ENCODE measurements at places on chromosomes 11 and 22. TPM values are rescaled to one million over a fixed set of nuclear protein-coding genes. Genes with fewer than 3 reads are reported as not detected.

- no peak for DNase-seq
Measured at GRCh38 chr22:29706486-29706885, 13.3 kb upstream of the CABP7 start.

GRCh38 chr11:125945797-125946520 is at the start of gene VSIG10L2:
TSS of gene VSIG10L2 (plus strand) at chr11:125946044. CDS start at chr11:125946056, 12 bp downstream.
- DNase-seq, result no peak

DNA sequence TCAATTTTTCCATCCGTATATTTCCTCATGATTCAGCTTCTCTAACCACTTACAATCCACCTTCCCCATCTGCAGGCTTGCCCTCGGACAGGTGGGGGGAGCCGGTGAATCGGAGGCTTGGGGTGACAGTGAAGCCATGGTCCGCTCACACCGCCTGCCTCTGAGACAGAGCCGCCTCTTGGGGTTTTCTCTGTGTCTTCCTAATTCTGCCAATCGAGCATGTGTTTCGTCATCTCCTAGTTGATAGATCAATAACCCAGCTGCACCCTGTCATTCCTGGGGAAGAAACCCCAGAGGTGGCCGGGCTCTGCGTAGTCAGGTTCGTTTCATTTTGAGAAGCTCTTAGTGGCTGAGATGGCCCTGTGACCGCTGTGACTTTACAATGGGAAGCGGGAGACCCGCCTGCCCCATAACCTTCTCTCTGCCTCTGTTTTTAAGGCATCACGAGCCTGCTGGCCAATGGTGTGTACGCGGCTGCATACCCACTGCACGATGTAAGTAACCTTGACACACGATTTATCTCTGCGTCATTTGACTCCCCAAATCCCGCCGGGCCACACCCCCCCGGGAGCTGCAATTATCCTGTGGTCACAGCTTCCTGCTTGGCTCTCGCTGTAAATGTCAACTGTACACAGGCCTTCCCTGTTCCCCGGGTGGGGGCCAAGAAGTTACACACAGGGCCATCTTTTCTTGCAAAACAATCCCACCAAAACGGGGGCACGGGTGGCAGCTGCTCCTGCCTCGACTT is 33.3 kb downstream of the ANO1 start:
- DNase-seq, result no peak

DNA sequence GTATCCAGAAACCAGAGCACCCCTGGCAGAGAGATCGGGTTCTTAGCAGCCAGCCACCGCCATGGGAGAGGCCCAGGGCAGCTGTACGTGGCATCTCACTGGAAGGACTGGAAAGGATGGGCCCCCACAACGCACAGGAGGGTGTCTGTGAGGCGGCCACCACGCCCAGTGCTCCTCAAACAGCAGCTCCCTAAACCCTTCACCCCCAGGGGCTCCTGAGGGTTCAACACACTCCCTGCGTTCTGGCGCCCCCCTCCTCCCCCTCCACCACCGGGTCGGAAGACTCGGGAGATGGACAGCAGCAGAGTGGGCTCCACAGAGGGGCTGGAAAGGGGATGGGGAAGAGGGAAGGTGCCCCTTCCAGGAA is 1.1 kb downstream of the MAPK12 start:
- DNase-seq, result no peak

GRCh38 chr11:117887431-117888138 is 11.1 kb upstream of the FXYD6 start:
- DNase-seq, result no peak

GRCh38 chr22:39515266-39516050 is 4.9 kb upstream of the ATF4 start:
- no peak for DNase-seq

DNA sequence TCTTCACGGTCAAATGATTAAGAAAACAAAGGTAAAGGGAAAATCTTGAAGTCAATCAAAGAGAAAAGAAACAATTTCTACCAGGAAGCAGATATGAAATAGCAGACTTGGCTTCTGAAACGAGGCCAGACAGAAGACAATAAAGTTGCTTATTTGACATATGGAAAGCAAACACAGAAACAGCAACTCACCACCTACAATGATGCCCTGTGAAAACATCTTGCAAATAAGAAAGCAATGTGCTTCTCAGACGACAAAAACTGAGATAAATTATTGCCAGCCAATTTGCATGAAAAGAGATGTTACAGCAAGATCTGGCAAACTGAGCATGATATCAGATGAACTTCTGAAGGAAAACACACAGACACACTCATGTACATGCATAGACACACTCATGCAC is 45.9 kb upstream of the CTSC start:
- no peak for DNase-seq

DNA sequence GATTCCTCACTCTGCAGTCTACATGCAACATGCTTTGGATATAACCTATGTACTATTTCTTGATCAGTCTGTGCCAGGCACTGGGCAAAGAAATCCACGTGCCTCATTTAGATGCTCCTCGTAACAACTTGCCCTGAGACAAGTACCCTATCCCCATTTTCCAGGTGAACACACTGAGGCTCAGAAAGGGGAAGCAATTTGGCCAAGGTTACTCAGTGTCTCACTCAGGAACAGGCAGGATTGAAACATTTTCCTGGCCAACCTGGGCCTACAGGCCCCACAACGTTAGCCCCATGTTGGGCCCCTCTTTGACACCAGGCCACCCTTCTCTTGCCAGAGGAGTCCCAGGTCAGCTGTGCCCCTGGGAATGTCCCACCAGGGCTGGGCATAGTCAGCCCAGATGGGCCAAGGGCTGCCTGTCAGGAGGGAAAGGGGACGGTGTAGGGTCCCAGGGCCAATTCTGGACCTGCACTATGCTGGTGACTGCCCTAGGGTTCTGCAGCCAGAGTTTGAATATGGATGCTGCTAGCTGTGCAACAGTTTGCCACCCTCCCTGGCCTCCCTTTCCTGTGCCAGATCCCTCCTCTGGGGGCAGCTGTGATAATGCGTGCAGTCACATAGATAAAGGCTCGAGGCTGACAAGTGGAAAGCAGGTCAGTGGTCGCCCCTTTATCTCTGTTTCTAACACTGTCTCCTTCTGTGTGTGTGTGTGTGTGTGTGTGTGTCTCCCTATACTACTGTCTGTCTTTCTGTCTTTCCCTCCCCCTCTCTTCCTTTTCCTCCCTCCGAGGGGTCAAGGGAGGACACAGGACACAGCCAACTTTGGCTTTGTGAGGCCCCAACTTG is 10.4 kb upstream of the EMID1 start:
- DNase-seq, result no peak

Gene SLC3A2
- 97.7 TPM for total RNA-seq

Gene BDNF
- total RNA-seq, result 0.10 TPM

Gene OR52K1
- 0.37 TPM for total RNA-seq

Gene INS
- not detected for total RNA-seq

Gene C11orf97
- total RNA-seq, result 14.0 TPM

Measured in ovary (tissue), 10 donors.